Stomach (tissue), 19 donors: ENCODE measurements at places on chromosomes 11 and 22. TPM values are rescaled to one million over a fixed set of nuclear protein-coding genes. Genes with fewer than 3 reads are reported as not detected.
A peak's percentile ranks its signal among the peaks of the same experiment; 100 is the strongest.

- DNase-seq, result peak; percentile 85
Measured at GRCh38 chr11:75667831-75668450, 897 bp downstream of the MAP6 start.

Gene RTN4R
- not detected for total RNA-seq

GRCh38 chr11:108606495-108607160 is 13.1 kb upstream of the EXPH5 start:
- no peak for DNase-seq

DNA sequence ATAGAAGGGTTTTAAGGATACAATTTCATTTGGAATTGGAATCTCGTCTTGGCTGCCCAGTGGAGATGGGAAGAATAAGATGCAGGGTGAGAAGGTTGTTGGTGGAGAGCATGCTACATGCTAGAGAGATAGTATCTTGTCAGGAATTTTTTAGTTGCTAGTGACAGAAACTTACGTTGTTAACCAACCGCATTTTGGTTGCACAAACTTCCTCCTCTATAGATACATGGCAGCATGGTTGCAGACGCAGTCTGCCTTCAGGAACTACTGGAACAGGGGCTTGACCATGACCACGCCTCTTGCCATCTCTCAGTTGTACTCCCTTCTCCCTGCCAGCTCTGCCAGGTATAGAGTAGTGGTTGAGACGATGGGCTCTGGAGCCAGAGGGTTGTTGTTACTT is 13.5 kb upstream of the CCDC90B start:
- DNase-seq, result no peak

Gene MS4A4A
- total RNA-seq, result 23.9 TPM

Gene MYOD1
- total RNA-seq, result not detected

Gene RASGRP2
- 60.8 TPM for total RNA-seq

Gene HEPHL1
- total RNA-seq, result not detected

- DNase-seq, result no peak
Measured at GRCh38 chr11:95445746-95446333, 214.8 kb upstream of the SESN3 start.

GRCh38 chr22:44728761-44729324 is 23.5 kb upstream of the ARHGAP8 start:
- peak; percentile 66 for DNase-seq

DNA sequence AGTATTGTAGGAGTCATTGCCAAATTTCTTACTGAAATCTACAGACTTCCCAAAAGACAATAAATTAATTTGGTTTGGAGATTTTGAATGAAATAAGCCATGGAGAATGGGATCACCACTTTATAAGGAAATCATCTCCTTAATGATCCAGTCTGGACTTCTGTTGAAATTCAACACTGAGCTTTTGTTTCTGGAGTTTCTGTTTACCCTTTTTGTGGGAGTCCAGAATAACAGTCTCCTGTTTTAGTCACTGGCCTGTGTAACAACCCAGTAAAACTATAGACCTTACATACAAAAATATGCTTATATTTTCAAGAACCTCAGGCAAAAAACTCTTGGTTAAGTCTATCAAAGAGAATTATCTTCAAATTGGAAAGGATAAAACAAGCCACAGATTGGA is 321.7 kb upstream of the PLET1 start:
- no peak for DNase-seq

DNA sequence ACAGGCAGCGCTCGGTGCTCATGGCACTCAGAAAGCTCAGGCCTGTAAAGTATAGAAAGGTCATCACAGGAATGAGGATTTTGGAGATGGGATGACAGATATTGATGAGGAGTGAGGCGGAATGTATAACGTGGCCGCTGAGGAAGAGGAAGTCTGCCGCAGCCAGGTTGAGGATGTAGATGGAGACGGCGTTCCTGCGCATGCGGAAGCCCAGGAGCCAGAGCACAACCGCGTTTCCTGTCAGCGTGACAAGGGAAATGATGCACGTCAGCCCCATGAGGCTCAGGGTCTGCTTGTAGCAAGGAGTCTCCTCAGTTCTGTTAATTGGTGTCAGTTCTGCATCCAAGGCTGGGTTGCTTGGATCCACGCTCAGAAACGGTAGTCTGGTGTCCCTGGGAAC is 33.1 kb upstream of the MRGPRX1 start:
- no peak for DNase-seq

GRCh38 chr11:34145073-34145472 is 39.6 kb downstream of the NAT10 start:
- no peak for DNase-seq

Gene KCNJ1
- not detected for total RNA-seq

Gene APOL5
- not detected for total RNA-seq

- DNase-seq, result peak; percentile 73
Measured at GRCh38 chr22:17980638-17981051, 43.7 kb downstream of the MICAL3 start.

Gene STX5
- 37.4 TPM for total RNA-seq
